ENCODE measurements at places on chromosomes 6 and 20.

GRCh38 chr6:114286211-114286610 lies 56.6 kb downstream of the HS3ST5 start:
- no peak for DNase-seq

DNA sequence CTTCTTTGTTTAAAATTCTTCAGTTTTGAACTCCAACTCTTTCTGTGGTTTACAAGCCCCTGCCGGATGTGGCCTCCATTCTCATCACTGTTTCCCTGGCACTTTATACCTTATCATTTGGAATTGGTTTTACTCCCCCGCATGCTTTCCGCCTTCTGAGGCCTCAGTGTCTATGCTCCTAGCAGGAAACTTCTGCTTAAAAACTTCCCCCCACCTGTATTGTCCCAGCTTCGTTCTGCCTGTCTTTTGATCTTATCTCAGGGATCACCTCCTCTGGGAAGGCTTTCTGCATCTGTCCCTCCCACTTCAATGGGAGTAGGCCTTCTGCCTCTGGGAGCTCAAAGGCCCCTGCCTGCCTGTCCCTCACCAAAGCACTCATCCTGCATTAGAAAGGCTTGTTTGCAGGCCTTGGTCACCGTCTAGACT lies 3.4 kb upstream of the ANGPT4 start:
- no peak for DNase-seq

DNA sequence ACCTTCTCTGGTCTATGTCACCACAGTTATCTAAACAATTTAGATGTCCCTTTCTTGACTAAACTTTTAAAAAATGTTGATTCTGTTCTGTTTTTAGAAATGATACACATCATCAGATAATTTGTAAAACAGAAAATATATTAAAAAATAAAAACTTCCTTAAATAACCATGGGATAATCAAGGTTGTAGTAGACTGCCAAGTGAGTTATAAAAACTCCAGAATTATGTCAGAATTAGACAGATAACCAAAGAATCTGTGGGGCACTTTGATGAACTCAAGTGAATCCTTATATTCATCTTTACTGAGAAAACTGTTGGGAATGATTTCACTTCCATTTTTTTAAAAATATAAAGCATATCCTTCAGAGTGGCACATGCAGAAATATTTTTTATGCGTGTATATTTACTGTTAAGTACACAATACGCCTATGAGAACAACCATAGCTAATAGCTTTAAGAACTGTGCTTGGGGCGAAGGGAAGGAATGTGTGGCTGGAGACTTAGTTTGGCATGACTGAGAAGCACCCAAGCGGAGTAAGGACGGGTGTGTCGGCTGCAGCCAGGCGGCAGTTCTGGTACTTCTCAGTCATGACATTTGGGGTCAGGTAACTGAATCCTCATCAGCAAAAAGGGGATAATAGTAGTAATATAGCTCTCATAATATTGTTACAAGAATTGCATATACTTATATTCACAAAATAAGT lies 604.7 kb upstream of the CITED2 start:
- DNase-seq: no peak

- no peak for DNase-seq
These were observed 172.6 kb upstream of the LAMA2 start for GRCh38 chr6:128710315-128710714.

DNA sequence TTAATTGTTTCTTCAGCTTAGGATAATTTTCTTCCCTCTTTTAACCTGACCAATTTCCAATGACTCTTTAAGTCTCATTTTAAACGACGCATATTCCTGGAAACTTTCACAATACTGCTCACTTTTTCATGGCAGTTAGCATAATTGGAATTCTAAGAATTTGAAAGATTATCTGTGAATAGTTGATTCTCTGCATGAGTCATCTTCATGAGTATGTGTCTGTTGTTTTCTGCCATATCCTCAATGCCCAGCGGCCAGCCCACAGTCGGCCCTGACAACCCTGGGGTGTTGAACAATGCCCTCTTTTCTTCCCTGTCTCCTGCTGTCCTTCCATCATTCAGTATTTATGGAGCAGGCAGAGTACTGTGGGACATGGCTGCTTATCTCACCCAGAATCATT lies 554.2 kb downstream of the CDH26 start:
- DNase-seq: no peak

GRCh38 chr6:75081921-75082320 lies 123.9 kb downstream of the COL12A1 start:
- DNase-seq: no peak

DNA sequence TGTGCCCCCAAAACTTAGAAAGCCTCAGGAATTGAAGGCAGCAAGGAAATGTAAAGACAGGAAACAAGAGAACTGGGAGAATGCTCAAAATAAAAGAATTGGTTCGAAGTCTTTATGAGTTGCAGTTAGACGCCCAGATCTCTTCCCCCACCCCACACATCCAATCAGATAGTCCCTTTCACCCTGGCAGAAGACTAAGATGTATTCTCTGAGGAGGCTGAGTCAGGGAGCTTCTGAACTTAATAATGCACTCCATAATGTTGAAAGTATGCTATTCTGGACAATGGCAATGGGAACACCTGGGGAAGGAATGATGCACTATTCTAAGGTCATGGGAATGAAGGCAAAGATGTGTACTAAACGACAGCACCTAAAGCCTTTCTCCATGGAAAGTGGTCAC lies 173.6 kb downstream of the MTFR2 start:
- DNase-seq: no peak

DNA sequence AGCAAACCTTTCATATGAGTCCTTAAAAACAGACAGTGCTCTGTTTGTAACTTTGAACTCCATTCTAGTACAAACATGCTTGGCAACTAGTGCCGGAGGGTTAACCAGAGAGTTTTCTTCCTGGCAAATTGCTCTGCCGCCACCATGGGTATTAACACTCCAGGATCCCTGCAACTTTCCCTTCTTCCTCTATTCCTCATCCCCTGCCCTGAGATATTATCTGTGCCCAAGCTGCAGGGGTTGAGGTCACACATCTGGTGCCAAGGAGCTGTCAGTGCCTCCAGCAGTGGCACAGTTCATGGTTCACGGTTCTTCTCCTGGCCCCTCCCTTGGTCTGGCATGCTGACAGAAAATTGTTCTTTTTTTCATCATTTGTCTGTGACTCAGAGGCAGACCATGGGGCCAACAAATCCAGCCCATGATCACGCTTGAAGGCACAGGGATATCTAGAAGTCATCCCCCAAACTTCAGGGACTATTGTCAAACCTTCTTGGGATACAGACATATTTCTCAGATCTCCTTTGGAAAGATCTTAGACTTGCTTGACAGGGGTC lies 77.5 kb downstream of the ATXN1 start:
- no peak for DNase-seq

DNA sequence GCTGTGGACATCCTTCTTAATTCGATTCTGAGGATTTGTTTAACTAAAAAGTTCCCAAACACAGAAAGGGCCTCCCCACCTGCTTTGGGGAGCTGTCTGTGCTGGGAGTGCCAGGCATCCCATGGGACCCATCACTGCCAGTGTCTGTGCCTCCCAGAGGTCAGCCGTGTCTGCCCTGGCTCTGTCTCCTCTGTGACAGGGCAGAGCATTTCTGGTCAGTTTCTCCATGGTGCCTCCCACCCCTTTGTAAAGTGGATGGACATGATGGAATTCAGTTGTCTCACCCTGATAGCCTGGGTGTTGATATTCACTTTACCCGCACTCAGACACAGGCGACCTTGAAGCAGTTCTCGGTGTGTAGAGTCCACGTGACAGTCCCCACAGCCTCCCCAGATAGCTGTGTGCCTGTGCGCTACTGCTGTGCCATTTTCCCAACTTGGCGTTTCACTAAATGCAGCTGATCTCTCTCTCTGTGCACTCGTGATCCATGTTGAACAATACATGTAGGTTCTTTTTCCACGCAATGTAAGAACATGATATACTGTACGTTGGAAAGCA lies 70.5 kb downstream of the CDS2 start:
- DNase-seq: no peak

GRCh38 chr6:48057601-48058000 lies 53.4 kb downstream of the PTCHD4 start:
- DNase-seq: no peak

DNA sequence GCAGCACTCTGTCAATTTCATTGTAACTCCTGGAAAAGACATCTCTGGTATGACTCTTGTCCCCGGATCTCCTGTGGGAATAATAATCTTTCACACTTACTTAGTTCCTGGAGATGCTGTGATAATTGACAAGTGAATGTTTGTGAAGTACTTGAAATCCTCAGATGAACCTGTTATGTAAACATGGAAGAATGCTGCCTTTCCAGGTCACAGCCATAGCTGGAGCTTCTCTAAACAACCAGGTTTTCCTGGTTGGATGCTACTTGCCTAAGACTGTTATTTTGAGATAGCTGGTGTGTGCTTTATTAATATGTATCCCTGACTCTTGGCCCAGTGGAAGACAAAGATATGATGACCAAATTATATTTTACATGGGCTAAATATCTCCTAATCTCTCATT lies 228.6 kb downstream of the KCNQ5 start:
- DNase-seq: no peak

DNA sequence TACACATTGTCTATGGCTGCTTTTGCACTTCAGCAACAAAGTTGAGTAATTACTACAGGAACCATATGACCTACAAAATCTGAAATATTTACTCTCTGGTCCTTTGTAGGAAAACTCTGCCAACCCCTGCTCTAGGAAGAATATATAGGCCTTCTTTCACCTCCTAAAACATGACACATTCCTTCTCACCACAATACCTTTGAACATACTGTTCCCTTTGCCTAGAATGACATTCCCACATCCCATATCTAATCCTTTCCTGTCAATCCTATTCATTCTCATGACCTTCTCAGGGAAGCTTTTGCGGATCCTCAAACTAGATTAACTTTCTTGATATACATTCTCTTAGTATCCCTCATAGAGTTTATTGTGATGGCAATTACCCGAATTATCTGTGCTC lies 18.0 kb upstream of the NCOA6 start:
- no peak for DNase-seq

DNA sequence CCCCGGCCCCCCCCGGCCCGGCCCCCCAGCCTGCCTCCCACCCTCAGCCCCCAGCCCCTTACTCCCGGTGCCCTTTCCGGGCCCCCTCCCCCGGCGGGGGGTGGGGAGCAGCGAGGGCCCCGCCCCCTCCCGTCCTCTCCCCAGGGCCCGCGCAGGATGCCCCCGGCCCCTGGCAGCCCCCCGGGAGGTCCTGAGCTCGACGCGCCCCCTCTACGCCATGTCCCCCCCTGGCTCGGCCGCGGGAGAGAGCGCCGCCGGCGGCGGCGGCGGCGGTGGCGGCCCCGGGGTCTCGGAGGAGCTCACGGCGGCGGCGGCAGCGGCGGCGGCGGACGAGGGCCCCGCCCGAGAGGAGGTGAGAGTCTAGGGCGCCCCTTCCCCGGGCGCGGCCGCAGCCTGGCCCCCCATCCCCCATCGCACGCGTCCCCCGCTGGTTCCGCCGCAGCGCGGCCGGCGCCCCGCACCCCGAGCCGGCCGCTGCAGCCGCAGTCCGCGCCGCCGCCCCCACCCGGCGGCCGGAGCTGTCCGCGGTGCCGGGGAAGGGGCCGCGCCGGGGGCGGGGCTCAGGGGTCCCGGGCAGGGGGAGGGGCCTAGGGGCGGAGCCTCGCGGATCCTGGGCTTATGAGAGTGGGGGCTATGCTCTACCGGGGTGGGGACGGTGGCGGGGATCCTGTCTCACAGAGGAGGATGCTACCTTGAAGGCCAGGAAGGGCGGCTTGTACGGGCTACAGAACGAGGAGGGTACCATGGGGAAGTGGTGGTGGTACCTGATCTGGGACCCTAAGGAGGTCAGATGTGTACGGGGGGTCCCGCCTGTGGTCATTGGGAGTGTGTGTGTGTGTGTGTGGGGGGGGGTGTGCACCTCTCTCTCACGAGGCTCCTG lies 516 bp downstream of the TMEM151B start:
- DNase-seq: no peak

- DNase-seq: no peak
These were observed 538.1 kb upstream of the MAN1A1 start for GRCh38 chr6:119887666-119888065.

DNA sequence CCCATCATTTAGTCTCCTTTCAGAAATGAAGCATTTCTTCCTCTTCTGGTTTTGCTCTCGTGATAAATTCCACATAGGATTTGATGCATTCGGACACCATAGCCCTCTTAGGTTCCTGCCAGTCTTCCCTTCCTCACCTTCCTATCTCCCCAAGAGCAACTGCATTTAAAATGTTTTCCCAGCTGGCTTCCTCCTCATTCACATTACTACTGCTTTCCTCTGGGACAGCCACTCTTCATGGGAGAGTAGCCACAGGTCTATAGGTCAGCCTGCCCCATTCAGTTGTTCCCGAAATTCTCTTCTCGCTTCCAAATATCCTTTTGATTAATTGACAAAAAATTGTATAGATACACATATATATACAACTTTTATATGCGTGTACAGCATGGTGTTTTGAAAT lies 214.2 kb upstream of the PDE10A start:
- DNase-seq: no peak

DNA sequence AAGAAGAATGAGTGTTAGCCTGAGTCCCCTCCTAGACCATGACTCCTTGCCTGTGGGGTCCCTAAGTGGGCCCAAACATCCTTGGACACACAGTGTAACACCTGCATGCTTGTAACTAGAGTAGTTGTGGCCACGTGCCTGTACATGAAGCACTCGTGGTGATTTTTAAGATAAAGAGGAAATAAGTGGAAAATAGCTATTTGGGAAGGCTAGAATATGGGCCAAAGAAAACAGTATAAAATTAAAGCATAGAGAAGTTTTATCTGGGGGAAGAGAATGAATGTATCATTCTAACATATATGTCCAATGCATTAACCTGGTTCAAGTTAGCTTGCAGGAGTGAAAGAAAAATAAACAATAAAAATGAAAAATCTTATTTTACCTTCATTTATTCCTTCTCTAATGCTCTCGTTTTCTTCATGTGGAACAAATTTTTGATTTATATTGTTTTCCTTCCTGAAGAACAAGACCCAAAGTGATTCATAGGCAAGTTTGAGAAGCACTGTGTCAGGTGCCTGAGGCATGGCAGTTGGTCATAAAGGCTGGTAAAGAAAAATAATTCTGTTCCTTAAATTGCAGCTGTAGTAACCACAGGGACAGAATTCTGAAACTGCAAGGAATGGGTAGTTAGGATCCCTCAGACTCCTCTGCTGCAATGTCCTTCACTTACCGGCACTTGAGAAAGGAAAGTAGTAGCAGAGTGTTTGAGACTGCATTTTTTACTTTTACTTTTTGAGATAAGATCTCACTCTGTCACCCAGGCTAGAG lies 8.5 kb upstream of the CST3 start:
- DNase-seq: no peak

DNA sequence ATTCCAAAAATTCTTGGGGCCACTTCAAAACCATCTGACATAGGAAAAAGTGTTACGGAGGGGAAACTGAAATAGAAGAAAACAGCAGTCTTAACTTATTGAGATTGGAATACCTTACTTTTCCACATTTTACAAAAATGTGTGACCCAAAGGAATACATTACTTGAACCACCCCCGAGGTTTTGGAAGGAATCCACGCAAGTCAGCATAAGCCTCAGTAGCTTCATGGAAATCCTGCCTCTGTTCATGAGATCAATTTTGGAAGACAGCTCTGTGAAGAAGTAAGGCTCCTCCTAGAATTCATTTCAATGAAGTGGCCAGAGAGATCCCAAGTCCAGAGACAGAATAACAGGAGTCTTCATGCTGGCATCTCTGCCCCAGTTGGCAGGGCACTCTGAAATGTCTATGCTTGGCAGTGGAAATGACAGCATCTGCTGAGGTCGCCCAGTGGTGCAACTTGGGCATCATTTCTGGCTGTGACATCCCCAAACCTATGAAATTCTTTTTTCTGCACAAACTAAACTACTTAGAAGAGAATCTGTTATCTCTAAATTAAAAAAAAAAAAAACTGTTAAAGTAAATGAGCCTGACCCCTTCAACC lies 132.5 kb downstream of the EPM2A start:
- no peak for DNase-seq

Data from NCI-H2081 treated with DMSO at 0.1 percent for 48 hours (cell line).